Stimulated activated CD8-positive, alpha-beta memory T cell treated with anti-CD3 and anti-CD28 coated beads, Interleukin-2, amount 100 ng/mL, for 1 hour (primary cell): ENCODE measurements at places on chromosomes 5 and 9.

DNA sequence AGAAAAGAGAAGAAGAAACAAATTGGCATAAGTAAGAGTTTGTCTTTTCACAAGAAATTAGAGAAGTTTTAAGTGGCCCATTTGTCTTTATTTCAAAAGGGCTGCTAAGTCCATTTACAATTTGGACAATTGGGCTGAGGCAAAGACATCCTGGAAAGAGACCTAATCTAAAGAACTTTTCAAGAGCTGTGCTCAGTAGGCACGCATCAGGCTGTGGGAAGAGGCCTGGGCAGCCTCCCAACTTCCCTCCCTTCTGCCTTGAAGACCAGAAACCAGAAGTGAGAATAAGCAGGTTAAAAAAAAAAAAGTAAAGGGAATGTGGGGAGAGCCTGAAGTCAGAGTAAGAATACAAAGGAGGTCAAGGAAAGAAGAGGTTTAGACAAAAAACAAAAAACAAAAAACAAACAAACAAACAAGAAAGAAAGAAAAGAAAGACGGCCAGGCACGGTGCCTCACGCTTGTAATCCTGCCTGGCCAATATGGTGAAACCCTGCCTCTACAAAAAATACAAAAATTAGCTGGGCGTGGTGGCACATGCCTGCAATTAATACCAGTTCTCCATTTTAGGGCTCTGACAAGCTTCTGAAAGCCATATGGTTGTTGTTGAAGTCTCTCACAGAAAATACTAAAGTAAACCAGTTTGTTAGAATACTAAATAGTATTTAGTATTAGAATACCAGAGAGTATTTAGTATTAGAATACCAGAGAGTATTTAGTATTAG lies 48.0 kb upstream of the CEP78 start:
- no peak for DNase-seq

GRCh38 chr5:87912419-87912818 lies 356.2 kb downstream of the TMEM161B start:
- DNase-seq = no peak

- no peak for DNase-seq
These were observed 18.9 kb downstream of the CSF1R start for GRCh38 chr5:150067405-150067960.

DNA sequence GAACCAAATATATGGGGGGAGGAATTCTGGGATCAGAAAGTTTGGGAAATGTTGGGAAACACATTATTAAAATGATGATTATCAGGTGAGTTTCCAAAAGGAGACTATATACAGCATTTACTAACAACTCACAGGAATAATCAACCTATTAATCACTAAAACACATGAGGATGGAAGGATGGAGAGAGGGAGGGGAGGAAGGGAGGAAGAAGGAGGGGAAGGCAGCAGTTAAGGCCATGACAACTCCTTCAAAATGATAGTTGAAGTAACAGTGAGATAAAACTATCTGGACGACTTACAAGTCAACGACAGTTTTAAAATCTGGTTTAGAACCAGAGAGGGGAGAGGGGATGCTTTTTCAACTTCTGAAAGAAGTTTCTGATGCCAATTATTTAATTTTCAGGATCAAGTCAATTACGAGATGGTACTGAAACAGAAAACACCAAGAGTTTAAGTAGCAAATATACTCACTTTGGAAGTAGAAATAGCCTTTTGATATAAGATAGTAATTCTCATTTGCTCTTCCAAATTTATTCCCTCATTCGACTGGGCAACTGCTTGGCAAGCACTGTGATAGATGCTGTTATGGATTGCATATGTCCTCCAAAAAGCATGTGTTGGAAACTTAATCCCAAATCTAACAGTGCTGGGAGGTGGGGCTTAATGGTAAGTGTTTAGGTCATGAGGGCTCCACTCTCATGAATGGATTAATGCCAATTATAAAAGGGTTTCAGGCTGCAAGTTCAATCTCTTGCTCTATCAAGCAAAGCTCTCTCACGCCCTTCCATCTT lies 30.4 kb downstream of the FBXW11 start:
- no peak for DNase-seq

- no peak for DNase-seq
These were observed 67.0 kb upstream of the DPYSL3 start for GRCh38 chr5:147576646-147577535.

- no peak for DNase-seq
These were observed 158.8 kb upstream of the ZNF462 start for GRCh38 chr9:106704056-106704615.

GRCh38 chr5:129978270-129978669 lies 74.0 kb downstream of the CHSY3 start:
- DNase-seq = no peak

DNA sequence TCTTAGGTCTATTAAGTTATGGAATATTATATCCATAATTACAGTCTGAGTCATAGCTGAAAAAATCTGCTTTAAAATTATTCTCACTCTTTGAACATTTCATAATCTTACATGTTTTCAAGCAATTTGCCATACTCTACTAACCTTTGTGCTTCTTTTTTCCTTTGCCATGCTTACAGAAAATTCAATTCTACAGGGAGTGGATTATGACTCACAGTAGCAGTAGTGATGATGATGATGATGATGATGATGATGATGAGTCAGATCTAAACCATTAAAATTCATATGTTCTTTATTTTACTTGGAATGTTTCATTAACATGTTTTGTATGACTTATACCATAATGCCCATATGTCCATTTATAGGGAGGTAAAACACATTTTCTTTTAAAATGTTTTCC lies 207.1 kb downstream of the VPS13A start:
- no peak for DNase-seq

DNA sequence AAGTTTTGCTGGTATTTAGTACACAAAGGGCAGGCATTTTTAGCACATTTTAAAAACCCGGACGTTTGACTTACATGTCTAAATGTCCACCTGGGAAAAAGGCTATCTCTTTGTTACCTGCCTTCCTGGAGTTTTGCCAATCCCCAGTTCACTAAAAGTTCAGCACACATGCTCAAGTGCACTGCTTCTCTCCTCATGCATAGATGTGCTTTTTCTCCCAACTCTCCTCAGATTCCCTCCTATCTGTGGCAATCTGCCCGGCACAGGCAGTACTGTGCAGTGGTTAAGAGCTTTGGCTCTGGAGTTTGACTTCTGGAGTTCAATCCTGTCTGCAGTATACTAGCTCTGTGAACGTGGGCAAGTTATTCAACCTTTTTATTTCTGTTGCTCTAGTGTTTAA lies 8.3 kb upstream of the CCNO start:
- no peak for DNase-seq

DNA sequence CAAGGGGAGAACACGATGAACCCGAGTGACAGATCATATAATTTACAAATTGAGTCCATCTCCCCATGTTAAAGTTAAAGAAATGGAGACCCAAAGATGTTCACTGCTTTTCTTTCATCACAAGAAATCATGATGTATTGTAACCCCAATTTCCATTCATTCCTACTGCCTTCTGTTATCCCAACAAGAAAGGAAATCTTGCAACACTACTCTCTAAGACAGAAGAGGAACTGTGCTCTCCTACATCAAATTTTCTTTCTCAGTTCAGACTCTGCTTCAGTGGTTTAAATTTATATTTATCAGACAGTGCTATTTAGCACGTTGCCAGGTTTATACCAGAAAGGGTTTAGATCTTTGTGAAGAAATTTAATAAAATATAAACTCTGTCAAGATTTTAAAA lies 83.8 kb upstream of the RASA1 start:
- no peak for DNase-seq
